Stomach (tissue), 19 donors: ENCODE measurements at places on chromosomes 13 and 19.

GRCh38 chr19:2774953-2775555, 8.0 kb downstream of the SGTA start:
- no peak for DNase-seq

- no peak for DNase-seq
These were observed 5.3 kb upstream of the CD79A start for GRCh38 chr19:41871573-41872383.

DNA sequence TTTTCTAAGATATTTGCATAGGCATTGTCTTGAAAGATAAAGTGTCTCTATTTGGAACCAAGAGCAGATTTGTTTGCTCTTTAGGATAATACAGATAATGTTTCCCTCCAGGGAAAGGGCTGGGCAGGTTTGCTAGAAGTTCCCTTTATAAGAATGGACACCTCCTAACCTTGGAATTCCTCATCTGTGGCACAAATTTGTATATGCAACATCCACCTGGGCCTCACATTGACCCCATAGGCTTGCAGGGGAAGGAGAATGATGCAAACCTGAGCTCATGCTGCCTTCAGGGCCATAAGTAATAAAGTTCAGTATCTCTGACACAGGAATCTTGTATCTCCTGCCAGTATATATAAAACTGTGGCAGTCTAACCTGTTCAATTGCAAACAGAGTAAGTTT, 508.4 kb upstream of the MIR17HG start:
- DNase-seq: no peak

GRCh38 chr19:33267706-33268105, 34.6 kb downstream of the CEBPA start:
- no peak for DNase-seq

DNA sequence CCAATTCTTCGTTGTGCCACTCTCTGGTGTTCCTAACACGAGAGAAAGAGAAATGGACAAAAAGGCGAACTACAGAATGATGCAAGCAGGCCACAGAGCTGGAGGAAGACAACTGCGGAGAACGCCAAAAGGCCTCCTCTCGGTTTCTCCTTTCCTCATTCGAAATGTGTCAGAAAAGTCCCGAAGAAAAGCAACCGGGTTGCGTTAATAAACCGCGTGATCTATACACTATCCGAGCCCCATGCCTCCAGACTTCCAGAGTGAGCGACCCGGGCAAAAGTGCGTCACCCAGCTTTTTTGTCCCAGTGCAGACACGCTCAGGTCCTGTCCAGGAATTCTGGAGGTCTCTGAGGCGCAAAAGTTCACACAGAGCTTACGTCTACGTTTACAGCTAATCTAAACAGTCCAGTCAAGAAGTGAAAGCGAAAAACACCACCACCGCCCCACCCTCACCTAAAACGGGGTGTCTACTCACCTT, 413 bp downstream of the N4BP2L2 start:
- DNase-seq: peak; percentile 63

DNA sequence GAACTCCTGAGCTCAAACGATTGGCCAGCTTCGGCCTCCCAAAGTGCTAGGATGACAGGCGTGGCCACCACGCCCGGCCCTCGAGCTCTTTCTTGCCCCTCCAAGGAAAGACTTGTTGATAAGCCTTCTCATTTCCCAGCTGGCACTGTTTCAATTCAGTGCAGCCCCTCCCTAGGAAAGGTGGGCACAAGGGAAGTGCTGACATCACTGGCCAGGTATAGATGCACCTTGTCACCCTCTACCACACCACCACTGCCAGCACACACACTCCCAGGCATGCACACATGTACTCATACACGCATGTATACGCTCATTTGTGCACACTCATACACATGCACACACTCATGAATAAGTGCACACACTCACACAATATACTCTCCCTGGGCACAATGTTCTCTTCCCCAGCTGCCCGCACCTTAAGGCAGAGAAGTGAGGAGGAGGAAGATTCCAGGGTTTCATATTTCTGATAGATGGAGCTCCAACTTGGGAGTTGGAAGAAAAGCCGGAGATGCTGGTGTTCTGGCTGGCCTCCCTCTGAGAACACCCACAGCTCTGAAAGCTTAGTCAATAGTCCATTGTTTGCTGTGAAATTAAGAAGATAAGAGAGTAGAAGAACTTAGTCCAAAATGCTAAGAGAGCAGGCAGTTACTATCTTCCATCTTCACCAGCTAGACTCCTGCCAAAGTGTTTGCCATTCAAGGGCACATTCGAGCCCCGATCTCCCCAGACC, 196.7 kb downstream of the FOXO1 start:
- DNase-seq: no peak

DNA sequence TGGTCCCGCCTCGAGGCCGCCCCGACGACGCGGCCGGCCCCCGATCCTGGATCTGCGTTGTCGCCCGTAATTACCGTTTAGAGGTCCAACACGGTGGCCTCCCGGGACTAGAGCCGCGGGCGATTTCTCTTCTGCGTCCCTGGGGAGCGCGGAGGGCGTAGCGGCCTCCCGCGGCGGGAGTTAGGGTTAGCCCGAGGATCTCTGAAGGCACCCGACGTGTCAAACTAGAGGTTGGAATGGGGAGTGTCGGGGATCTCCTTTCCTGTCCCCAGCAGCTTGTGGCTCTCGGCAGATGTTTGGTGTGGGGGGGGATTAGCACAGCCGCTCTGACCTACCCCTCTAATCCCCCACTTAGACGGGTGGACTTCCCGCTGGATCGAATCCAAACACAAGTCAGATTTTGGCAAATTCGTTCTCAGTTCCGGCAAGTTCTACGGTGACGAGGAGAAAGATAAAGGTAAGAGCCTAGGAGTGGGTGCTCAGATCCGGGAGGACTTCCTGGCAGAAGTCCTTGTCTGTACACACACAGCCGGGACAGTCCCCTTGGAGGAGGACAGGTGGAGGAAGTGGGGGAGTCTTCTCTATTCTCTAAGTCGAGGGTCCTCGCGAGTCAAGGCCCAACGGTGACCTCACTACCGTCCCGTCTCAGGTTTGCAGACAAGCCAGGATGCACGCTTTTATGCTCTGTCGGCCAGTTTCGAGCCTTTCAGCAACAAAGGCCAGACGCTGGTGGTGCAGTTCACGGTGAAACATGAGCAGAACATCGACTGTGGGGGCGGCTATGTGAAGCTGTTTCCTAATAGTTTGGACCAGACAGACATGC, 581 bp downstream of the CALR start:
- peak; percentile 68 for DNase-seq

DNA sequence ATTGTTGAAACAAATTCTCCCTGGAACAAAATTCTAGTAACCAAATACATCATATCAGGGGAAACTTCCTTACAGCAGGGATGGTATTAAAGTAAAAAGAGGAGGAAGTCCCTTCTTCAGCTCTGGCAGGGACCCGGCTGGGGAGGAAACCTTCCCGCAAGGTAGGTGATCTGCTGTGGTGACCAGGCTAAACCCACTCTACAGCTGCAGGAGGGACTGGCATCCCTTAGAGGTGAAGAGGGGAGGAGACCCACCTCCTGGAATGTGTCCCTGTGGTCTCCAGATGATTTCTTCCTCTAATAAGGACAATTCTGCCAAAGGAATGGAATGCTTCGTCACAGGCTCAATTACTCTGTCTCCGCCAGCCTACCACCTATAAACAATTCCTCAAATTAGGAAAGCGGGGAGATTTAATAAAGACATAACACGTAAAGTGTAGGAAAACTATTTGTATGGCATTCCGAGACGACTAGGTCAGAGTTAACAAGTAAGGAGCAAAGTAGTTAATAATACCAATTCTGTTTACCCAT, 637 bp upstream of the PDS5B start:
- no peak for DNase-seq

DNA sequence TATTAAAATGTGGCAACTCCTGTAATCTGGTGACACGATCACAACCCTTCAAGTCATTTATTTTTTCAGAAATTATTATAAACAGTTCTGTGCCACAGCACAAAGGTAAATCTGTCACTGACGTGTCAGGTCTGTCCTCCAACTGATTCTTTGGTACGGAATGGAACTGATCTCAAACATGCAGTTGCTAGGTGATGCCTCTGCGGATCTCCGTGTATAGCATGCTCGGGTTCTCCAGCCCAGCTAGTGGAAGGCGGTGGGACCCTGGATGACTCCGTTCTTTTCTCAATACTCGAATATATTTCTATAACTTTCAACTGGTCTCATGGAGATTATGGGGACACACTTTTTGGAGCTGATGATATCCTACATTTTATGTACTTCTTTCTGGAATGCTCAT, 11.0 kb downstream of the RANBP3 start:
- no peak for DNase-seq

DNA sequence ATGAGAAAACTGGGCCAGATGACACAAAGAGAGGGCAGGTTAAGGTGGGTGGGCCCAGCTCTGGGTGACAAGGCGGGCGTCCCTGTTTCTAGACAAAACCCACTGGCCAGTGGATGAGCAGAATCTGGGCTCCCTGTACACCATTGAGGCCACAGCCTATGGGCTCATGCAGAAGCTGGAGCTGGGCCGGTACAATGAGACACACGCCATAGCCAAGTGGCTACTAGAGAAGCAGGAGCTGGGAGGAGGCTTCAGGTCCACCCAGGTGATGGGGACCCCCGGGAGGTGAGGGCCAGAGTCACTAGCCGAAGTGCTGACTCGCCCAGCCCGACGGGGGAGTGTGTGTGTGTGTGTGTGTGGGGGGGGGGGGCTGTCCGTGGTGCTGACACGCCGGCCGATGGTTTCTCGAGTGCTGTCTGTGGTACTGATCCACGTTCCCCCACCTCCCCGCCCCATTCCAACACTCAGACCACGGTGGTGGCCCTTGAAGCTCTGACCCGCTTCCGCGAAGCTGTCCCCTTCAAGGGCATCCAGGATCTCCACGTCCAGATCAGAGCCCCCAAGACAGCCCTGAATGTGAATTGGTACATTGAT, 24.3 kb upstream of the SHFL start:
- no peak for DNase-seq

- peak; percentile 68 for DNase-seq
These were observed at the start of gene KATNAL1 for GRCh38 chr13:30307194-30307970. KATNAL1 (minus strand) TSS chr13:30307551; CDS start chr13:30283777, 23,774 bp downstream.

DNA sequence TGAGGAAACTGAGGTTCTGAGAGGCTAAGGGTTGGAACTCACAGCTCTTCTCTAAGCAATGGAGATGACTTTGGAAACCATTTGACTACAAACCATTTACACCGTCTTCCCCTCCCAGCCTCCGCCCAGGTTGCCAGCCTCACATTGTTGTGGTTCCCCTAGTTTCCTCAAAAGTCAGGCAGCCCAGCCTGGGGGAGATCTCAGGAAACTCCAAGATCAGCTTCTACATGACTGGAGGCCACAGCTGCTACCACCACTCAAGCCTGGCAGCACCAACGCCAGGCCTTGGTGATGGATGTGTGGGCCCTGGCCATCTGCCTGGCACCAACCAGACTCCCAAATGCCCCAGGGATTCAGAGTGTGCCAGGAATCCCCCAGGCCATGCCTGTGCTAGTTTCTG, 207.9 kb downstream of the TSHZ3 start:
- DNase-seq: no peak

- DNase-seq: no peak
These were observed 1.7 kb downstream of the RASGRP4 start for GRCh38 chr19:38424272-38424671.

GRCh38 chr13:97659602-97660001, 225.6 kb downstream of the RAP2A start:
- DNase-seq: no peak

- DNase-seq: peak; percentile 94
These were observed at the start of gene SLC44A2 for GRCh38 chr19:10625003-10625761. SLC44A2 (plus strand) TSS chr19:10625553; CDS start chr19:10625634, 81 bp downstream.

DNA sequence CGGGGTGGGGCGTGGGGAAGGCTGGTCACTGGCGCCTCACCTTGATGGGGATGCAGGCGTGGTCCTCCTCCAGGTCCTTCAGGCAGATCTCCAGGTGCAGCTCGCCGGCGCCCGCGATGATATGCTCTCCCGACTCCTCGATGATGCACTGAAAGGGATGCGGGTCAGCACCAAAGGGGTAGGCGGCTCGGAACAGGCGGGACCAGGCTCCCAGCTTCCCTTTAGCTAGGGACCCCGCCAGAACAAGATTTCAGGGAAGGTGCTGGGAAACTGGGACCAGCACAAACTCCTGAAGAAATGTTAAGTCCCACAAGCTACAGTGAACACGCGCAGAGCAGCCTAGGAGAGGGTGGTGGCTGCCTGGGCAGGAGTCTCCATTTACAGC, 6.0 kb downstream of the EEF2 start:
- DNase-seq: no peak

GRCh38 chr13:76542176-76542575, 344.0 kb downstream of the KCTD12 start:
- DNase-seq: no peak

DNA sequence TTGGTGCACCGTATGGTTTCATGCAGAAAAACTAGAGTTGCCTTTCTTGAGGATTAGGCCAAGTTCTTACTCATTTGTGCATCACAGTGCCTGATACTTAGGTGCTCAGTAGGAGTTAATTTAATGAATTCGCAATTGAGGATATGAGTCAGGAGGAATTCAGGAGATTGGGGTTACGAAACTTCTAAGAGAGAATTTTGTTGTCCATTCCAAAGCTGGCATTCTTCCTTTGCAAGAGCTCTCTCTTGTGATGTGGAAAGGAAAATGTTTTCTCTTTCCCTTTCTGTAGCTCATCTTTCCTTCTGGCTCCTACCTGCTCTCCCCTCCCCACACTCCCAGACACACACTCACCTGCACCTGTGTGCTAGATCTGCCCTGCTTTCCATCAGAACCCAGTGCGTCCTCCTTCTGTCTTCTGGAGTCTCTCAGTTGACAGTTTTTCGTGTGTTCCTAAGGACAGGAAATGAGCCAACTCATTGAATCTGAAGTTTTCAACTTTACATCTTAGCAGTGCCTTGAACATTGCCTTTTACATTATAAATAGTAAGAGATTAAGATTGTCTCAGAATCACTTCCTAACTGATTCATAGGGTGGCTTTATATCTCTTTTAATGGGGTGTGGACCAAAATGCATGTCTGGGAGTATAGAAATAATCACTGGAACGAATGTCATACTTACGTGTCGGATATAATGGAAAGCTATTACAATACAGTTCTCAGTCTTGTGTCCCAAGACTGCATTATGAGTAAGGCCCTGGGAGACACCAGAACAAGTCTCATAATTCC, 19.7 kb upstream of the ERCC5 start:
- DNase-seq: no peak

DNA sequence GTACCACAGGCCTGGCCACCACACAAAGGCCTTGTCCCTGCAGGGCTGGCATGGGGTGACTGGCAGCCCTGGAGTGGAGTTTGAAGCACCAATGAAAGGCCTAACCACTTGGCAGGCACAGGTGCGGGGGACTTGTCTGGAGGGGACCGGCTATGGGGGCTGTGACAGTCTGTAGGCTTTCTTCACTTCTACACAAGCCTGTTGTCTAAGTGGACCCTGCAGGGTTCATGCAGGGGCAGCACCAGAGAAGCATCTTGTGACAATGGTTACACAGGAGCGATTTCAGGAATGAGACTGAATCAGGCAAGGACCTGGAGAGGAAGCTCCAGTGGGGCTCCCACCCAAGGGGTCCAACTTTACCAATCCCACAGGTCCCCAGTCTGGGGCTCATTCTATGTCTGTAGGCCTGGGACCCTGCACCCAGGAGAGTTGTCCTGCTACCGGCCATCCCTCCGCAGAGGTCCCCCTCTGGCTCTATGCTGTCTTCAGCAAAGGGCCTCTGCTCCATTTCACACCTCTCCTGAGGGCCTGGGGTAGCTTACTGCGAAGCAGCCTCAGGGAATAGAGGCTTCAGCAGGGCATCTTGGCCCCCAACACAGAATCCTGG, 2.3 kb upstream of the ZNF837 start:
- DNase-seq: peak; percentile 4
